Smooth muscle cell of trachea (primary cell): ENCODE measurements at places on chromosomes 13 and 19. TPM values are rescaled to one million over a fixed set of nuclear protein-coding genes. Genes with fewer than 3 reads are reported as not detected.

Gene PRR22
- total RNA-seq = 0.44 and 0.50 TPM in 2 replicates

Gene ADAMTSL5
- 5.7 and 11.7 TPM in 2 replicates for total RNA-seq

Gene ZNF536
- 0.29 and 0.99 TPM in 2 replicates for total RNA-seq

Gene PLEKHG2
- 13.1 and 25.5 TPM in 2 replicates for total RNA-seq

Gene VSTM2B
- not detected in 2 replicates for total RNA-seq

Gene ERICH6B
- total RNA-seq = not detected in 2 replicates

Gene KLK2
- not detected in 2 replicates for total RNA-seq
